Stimulated activated CD8-positive, alpha-beta memory T cell treated with anti-CD3 and anti-CD28 coated beads, Interleukin-7, amount 100 ng/mL, for 1 hour (primary cell): ENCODE measurements at places on chromosomes 7 and 10.

DNA sequence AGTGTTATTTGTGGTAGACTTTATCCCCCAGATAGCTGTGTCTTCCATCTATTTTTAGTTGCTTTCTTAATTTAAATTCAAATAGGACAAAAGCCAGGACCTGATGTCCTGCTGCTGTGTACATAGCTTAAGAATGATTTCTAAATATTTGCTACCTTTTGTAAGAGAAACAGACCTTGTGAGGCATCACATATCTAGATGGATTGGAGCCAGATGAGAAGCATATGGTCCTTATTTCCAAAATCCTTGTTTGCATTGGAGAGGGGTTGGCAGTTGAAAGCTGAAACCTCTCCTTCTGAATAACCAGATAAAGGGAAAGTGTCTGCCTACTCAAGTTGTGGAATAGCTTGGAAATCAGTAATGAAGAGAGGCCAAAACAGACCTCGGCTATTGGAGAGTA lies 50.7 kb upstream of the AMPH start:
- DNase-seq = no peak

- no peak for DNase-seq
Measured at GRCh38 chr10:79250259-79250658, 97.0 kb upstream of the PPIF start.

GRCh38 chr7:107045195-107045960 lies 873 bp downstream of the PRKAR2B start:
- no peak for DNase-seq

- no peak for DNase-seq
Measured at GRCh38 chr7:139744768-139745677, 32.8 kb downstream of the HIPK2 start.

DNA sequence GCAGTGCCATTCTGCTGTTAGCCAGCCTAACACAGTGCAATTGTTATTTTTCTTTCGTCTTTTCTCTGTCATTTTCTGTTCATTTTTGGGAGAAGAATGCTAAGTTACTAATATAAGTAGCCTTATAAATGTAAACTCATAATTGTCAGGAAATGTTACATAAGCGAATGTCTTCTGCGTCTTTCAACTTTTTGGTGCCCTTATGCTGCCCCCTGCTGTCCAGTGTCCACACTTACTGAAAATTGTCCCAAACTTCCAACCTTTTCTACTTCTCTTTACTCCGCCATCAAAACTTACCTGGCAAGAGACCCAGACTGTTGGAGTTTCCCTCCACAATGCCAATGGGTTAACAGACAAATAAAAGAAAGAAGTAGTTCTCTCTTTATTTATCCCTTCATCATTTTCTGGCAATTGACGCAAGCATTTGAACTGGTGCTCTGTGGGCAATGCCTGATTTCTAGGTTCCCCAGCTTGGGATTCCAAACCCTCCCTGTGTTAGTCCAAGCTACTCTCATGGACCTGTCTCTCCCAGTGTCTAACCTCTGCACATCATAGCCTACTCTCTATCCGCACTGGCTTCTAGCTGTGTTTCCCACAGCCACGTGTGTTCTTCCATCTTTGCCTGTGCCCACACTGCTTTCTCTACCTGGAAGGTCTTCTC lies 21.0 kb upstream of the EPC1 start:
- DNase-seq = peak; percentile 41

DNA sequence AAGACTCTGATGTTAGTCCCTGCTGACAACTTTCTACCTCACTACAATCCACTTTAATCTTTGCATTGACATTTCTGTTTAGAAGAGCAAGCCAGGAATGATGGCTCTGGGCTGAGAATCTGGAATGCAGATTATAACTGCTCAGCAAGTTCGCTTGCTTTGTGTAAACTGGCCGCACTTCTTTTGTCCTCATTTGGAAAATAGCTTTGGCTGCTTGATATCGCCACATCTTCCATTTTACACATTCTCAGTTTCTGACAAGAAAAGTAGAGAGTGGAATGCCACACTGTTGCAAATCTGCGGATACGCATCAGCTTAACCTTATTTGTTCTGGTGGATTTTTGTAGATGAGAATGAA lies 429.8 kb downstream of the KCNMA1 start:
- no peak for DNase-seq

GRCh38 chr7:94030634-94031033 lies 26.5 kb upstream of the BET1 start:
- DNase-seq = no peak

GRCh38 chr7:117259615-117260014 lies 63.2 kb downstream of the WNT2 start:
- no peak for DNase-seq

DNA sequence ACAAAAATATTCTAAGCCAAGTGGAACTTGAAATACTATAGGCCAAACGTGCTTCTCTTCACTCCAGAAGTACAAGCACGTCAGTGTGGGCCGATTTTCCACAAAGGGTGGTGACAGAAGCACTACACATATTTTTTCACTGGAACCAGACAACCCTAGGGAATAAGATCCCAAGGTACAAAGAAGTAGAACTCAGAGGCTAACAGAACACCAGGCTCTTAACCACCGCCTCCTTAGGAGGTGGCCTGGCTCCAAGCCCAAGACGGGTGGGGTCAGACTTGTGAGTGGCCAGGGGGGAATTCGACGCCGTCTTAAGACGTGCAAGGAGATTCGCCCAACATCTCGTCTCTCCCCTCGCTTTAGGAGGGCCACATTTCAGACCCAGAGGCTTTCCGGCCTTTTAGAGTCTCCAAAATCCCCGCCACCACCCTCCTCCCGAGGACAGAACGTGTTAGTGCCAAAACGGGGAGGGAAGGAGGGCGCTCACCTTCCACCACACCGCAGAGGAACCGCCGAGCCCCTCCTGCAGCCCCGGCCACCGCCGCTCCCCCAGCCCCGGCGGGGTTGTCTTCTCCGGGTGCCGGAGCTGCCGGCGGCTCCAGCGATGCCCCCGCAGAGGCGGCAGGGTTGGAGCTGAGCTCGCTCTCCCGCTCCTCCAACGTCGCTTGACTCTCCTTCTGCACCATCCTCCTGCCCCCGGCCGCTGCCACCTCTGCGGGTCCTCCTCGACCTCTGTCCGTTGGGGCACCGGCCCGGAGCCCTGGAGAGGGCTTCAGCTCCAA lies 716 bp downstream of the OGA start:
- DNase-seq = no peak

DNA sequence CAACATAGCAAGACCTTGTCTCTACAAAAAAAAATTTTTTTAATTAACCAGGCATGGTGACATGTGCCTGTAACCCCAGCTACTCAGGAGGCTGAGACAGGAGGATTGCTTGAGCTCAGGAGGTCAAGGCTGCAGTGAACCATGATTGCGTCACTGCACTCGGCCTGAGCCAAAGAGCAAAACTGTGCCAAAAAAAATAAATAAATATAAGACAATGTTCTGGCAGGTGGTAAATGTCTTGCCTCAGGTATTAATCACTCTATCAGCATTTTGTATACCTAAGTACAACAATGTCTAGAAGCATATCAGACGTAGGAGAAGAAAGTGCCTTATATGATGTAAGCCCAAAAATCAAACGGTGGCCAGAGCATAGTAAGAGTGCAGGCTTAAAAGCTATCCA lies 427.8 kb upstream of the C7orf33 start:
- DNase-seq = no peak

DNA sequence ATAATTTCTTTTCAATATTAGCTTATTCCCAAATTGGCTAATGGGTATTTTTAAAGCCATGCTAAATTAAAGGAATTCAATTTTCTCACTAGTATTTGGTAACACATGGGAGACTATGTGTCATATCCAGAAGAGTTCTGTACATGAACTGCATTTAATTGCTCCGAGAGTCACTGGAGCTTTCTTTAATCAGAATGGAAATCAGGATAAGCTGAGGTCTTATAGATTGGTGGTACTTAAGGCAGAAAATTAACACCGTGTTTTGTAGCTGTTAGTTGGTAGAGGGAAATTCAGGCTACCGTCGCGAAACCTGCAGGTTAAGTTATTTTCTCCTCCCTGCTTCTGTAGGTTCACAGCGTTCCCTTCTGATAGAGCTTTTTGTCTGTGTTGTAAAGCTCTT lies at the start of gene WEE2:
WEE2 (plus strand) TSS at position 3 of the 400 bp plus-strand sequence. CDS start 406 bp downstream, outside the sequence.
- DNase-seq = no peak

DNA sequence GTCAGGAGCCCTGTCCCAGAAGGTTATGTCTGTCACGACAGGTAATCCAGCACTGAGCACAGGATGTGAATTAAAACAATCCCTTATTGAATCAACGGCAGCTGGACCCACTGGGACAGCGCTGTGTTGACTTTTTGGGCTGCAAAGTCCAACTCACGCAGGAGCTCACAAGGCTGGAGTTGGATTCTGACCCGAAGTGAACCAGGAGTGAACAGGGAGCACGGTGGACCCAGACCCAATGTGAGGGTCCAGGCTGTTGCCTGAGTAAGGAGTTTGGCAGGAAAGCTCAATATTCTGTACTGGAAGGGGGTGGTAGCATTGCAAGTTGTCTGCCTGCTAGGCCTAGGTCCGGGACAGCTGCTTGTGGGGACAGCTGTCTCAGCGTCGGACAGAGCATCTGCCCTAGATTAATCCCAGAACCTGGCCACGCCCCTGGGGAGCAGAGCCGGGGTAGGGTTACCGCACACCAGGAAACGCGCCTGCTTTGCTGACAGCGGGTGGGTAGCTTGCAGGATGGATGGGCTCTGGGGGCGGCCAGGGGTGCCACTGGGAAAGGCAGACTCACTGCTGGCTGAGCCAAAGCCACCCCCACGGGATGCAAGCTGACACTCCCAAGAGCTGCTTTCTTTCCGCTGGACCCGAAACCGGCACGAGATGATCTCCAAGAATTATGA lies 24.0 kb downstream of the COL26A1 start:
- DNase-seq = no peak
